CD4-positive, alpha-beta T cell treated with Interleukin-10 for 1 hour (primary cell): ENCODE measurements at places on chromosomes 1 and 21.

GRCh38 chr21:35020436-35020835 lies 28.7 kb downstream of the RUNX1 start:
- peak; percentile 44 for DNase-seq

GRCh38 chr1:234667600-234668576 lies 57.9 kb upstream of the IRF2BP2 start:
- DNase-seq: no peak

DNA sequence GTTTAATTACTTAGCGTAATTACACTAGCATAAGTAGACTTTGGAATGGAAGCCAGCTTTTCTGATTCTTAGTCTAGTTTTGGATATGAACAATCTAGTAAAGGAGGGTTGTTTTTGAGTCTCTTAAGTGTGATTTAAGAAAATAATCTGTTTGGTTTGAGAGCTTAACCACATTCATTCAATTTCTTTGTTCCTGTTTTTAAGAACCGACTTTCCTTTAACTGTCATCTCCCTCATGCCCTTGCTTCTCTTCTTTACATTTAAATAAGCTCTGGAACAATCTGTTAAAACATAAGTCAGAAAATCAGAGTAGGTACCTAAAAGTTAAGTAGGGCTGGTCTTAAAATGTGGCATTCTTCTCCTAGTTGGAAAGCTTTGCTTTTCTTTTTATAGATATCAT lies 27.7 kb downstream of the CDC42 start:
- DNase-seq: no peak

GRCh38 chr1:22709891-22710700 lies 543 bp upstream of the EPHB2 start:
- peak; percentile 25 for DNase-seq

- no peak for DNase-seq
These were observed 49.0 kb downstream of the BRINP2 start for GRCh38 chr1:177219554-177220458.

- DNase-seq: no peak
These were observed 560.8 kb downstream of the MATN1 start for GRCh38 chr1:30162565-30162964.
